AG10803 (cell line): ENCODE measurements at places on chromosomes 16 and 17.
A peak's percentile ranks its signal among the peaks of the same experiment; 100 is the strongest.

DNA sequence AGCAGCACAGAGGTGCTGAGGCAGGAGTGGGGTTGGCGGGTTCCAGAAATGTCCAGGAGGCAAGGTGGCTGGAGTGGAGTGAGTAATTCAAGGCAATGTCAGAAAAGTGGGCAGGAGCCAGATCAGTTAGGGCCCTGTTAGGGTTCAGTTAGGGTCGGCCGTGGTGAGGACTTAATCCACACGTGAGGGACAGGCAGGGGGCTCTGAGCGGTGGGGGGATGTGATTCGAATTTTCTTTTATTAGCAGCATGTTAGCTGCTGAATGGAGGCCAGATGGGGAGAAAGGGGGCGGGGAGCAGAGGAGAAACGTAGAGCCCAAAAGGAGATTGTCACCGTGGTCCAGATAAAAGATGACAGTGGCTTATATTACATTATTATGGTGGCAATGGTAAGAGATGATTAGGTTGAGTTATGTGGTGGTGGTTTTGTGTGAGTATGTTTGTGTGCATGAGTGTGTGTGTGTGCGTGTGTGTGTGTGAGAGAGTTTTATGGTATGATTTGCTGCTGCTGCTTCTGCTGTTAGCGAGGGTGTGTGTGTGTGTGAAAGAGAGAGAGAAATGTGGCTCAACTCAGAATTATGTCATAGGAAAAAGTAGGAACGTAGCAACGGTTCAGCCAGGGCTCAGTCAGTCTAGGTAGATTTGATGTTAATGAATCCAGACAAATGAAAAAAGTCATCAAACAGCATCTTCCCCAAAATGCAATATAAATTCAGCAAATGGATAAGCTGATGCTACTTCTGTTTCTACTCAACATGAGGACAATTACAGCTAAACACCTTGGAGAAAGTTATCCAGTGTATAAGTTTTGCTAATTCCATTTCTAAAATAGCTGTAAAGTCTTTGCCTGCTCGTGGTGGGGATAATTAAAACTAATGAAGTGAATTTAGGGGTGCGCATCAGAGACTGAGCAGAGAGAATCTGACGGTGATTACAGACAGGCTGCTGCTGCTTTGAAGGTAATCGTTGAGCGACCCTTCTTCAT, 390.6 kb downstream of the HAPSTR1 start:
- no peak for DNase-seq

DNA sequence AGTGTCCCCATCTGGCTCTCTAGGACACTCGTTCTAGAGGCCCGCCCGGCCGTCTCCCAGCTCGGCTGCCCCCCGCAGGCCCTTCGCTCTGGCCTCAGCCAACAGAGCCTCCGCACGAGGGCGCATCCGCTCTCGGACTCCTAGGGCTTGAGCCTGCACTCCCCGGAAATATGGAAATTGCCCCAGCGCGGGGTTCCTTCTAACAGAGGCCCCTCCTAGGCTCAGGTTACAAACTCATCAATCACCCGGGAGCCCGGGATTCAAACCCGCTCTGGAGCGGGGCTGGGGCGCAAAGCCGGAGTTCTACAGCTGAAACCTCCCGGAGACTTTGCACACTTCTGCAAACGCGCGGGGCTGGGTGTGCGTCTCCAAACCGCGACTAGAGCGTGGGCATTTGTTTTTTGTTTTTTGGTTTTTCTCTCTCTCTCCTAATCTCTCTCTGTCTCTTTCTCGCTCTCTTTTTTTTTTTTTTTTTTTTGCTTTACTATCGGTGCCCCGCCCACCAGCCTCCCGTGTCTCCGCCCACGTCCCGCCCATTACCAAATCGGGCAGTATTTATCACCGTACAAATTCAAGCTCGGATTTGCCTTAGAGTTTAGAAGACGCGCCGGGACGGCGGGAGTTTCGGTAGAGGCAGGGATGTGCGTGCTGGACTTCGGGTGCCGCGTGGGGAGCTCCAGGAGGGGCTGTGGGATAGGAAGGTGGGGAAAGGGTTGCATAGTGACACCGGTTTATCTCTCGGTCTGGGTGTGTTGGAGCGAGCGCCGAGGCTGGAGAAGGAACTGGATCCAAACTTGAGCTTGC, 2.4 kb upstream of the FOXL1 start:
- DNase-seq, result peak; percentile 94

DNA sequence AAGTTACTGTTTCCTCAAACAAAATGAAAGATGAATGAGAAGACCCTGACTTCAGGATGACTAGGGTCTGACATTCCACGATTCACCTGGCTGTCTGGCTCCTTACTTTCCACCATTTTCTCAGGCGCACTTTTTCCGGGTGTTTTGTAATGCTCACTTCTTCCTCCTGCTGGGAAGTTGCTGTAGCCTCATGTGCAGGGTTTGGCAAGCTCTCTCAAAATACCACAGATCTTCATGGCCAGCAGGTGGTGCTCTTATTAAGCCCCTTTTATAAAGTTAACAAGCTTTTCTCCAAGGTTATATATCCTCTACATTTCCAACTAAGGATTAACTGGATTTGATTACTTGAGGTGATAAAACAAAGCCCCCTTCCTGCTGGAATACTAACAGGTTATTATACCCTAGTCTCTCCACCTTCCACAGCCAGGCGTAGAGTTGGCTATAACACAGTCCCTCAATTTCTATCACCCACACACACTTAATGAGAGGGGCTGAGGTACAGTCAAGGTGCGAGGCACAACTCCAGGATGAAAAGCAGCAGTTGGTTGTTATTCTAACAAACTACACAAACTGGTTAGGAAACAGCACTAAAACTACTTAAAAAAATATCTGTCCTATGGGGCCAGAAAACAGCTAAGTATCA, 45.4 kb downstream of the STH start:
- peak; percentile 92 for DNase-seq

GRCh38 chr16:12126091-12126806, 149.7 kb downstream of the SNX29 start:
- no peak for DNase-seq

DNA sequence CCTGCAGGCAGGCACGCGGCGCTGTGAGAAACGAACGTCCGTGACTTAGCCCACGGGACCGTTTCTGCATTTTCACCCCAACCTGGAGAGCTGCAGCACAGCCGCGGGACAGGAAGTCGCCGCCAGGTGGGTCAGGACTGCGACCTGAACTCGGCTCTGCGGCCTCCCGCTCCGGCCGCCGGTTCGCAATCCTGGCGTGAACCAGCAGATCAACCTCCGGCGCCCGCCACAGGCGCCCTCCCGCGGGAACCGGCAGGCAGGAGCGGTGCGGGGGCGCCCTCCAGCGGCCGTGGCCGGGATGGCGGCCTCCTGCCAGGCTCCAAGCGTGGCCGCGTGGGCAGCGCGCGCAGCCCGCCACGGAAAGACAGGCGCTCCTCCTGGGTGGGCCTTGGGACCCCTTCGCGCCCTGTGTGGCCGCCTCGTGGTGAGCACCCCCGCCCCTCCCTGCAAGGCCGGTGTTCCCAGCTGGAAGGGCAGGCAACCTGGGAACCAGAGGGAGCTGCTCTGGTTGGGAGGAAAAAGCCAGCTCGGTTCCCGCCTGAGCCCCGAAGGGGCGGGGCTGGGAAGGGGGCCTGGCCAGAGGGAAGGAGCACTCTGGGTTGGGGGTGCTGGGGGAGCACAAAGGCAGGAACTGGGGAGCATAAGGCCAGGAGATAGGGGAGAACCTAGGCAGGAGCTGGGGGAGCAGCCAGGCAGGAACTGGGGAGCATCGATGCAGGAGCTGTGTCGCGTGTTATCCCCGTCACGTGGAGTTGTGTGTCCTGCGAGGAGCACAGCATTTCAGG, 28.2 kb downstream of the ACTG1 start:
- peak; percentile 74 for DNase-seq

GRCh38 chr17:76626442-76626841, 17.1 kb downstream of the ST6GALNAC1 start:
- no peak for DNase-seq

DNA sequence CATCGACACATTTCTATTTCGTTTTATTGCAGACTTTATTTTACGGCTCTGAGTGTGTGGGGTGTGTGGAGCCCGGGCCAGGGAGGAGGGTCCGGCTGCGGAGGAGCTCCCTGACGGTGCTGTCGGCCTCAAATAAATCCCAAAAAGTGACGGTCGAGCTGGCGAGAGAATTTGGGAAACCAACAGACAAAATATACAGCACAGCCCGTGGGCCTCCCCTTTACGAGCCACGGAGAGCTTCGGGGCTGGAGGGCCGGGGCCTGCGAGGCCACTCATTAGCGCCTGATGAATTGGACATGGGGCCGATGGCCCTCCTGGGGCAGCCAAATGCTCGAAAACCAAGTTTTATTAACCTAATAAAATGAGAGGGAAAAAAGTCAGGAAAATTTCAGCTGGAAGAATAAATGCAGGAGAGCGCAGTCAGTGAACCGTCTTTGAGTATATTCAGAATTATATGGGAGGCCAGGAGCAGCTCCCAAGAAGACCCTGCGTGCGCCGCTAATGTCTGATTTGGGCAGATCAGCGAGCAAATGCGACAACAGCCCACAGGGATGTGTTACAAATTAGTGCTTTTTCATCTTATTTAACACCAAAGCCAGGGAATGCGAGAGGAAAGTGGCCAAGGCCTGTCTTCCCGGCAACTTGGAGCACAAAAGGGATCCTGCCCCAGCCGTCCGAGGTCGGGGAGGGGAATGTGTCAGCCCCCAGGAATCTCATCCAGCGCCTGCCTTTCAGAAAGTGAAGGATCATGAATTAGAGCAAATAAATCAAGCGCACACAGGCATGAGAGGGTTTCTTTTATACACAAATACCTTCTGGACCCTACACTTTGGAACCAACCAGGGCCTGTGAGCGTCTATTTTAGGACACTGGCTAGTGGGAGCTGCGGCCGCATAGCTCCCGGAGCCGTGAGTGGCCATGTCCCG, 249.1 kb downstream of the C16orf95 start:
- no peak for DNase-seq

GRCh38 chr17:28714281-28714680, 2.6 kb upstream of the PROCA1 start:
- no peak for DNase-seq

- DNase-seq, result peak; percentile 41
Measured at GRCh38 chr17:9512323-9513168, 63.1 kb downstream of the STX8 start.

GRCh38 chr16:492211-492875, 35.2 kb upstream of the CAPN15 start:
- DNase-seq, result no peak

DNA sequence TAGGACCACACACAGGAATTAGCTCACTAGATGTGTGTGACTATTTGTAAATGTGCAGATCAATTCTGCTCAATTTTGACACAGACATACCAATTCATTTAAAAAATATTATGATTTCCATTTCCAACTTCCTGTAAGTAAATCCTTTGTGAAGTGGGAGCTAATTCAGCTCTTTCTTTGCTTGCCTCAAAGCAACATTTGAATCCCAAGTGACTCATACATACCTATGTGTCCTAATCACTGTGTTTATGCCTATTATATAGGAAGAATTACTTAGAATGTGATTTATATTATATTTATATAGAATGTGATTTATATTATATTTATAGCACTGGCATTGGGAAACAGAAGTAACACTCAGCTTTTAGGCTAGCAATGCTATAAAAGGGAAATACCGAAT, 195.9 kb upstream of the C17orf78 start:
- peak; percentile 49 for DNase-seq

DNA sequence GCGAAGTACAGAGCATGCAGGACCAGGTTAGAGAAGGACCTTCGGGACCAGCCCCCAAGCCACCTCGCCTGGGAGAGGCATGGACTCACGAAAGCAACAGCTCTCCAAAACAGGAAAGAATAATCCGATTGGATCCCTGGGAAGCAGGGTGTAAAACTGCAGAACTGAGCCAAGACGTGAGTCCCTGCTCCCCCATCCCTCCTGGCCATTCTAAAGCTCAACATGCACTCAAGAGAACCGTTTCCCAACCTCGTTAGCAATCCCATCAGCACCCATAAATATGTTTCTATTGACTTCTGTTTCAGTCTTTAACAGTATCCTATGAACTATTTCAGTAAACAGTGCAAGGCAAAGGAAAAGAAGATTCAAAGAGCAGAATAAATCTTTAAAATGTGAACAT, 167.0 kb downstream of the COPRS start:
- DNase-seq, result no peak

GRCh38 chr16:90018297-90018651, 982 bp downstream of the DBNDD1 start:
- no peak for DNase-seq

DNA sequence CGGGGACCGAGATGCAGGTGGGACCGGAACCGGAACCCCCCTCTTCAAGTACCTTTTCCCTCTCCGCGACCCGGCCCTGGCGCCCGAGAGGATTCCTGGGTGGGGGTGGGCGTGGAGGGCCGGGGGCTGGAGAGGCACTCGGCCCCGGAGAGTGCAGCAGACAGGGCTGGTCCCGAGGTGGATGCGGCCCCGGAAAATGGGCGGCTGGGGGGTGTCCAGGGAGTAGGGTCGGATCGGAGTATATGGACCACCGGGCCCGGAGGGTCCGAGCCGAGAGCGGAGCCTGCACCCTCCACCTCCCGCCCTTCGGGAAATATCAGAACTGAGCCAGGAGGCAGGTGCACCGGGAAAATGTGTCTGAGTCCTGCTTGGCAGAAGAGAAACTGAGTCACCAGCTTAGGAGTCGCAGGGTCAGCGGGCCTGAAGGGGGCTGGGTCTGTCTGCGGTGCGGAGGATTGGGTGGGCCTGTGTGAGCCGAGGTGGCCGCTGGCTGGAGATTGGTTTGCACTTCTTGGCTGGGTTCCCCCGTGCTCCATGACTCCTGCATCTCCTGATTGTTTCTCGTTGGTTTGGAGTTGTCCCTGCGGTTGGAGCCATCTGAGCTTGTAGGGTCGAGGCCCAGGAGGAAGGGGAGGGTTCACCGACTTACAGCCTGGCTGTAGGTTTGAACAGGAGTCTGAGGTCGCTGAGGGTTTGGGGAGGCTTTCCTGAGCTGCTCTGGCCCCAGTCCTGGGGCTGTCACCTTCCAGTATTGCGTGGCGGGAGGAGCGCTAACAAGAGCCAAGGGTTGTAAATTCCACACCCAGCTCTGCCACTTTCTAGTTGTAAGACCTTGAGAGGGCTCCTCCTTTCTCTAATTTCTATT, 518 bp downstream of the SH2B1 start:
- peak; percentile 44 for DNase-seq

- peak; percentile 91 for DNase-seq
Measured at GRCh38 chr16:84718-85406, 6.8 kb downstream of the MPG start.

DNA sequence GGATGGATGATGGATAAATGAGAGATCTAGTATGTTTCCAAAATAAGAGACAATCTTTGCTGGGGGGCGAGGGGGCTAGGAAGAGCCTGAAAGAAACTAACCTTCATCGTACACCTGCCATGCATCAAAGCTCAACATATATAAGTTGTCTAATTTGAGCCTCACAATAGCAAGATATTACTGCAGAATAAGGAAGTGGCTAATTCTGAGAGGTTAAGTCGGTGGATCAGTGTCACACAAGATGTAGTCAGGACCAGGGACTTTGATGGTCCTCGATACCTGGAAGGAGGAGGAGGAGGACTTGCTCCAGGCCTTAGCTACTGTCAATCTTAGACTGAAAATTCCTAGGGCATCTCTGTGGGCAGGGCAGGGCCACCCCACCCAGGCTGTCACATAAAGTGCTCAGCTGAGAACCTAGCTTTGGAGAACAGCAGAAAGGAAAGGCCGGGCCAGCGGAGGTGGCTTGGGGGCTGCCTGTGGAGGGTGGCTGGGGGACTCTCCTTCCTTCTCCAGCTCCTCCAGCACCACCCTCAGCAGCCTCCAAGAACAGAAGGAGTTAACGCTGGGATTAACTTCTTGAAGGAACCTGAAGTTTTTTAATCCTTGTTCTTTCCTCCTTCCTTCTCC, 460 bp upstream of the SLC13A2 start:
- no peak for DNase-seq
